ENCODE measurements at places on chromosomes 16 and 17. TPM values are rescaled to one million over a fixed set of nuclear protein-coding genes. Genes with fewer than 3 reads are reported as not detected.

TK1 gene
- total RNA-seq, result 315 TPM

HEATR9 gene
- total RNA-seq, result not detected

HS3ST4 gene
- not detected for total RNA-seq

- no peak for DNase-seq
Observed at GRCh38 chr16:17963185-17963836, 373.2 kb downstream of the NPIPA8 start.
